Hypothalamus (tissue), 51 donors: ENCODE measurements at places on chromosomes 1 and 21.

DNA sequence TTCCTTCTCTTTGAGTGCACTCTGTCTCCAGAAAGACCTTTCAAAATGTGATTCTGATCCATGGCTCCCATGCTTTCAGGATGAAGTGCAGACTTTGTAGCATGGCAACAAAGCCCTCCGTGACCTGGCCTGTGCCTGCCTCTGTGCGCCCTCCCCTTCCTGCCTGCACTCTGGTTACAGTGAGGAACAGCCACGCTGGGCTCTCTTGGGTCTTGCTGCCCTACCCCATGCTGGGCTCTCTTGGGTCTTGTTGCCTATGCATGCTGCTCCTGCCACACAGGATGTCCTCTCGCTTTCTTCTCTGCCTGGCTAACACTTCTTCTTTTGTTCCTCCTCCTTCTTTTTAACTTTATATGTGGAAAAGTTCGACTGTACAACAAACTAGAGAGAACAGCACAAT is 28.0 kb downstream of the LMOD1 start:
- no peak for DNase-seq

DNA sequence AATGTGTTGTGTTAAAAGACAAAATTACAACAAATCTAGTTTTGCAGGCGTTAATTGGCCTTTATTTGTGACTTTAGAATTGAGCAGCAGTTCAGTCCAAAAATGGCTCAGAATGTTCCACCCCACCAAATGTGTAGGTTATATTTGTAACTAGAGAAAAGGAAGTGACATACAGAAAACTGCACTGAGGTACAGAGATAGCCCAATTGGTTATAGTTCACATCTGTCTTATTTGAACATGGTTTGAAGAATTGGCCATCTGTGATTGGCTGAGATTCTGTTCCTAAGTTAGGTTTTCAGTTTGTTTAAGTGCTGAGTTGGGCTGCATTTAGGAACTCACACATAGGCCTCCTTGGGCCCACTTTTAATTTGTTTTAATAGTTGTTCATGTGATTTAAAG is 12.0 kb upstream of the FMO2 start:
- DNase-seq = no peak

DNA sequence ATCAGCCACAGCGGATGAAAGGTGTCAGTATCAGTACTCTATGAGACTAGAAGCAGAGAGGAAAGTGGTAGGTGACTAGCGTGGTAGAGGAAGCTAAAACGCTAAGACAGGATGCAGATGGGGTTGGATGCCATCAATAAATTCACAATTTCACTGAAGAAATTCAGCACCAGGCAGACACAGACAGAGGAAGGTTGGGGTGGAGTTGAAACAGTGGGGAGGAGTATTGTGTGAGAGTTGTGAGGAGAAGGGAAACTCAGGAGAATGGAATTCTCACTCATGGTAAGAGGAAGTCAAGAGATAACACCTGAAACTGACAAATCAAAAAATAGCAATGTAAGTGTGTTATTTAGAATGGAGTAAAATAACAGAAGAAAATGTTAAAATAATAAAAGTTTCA is 208.5 kb upstream of the DAB1 start:
- DNase-seq = no peak

DNA sequence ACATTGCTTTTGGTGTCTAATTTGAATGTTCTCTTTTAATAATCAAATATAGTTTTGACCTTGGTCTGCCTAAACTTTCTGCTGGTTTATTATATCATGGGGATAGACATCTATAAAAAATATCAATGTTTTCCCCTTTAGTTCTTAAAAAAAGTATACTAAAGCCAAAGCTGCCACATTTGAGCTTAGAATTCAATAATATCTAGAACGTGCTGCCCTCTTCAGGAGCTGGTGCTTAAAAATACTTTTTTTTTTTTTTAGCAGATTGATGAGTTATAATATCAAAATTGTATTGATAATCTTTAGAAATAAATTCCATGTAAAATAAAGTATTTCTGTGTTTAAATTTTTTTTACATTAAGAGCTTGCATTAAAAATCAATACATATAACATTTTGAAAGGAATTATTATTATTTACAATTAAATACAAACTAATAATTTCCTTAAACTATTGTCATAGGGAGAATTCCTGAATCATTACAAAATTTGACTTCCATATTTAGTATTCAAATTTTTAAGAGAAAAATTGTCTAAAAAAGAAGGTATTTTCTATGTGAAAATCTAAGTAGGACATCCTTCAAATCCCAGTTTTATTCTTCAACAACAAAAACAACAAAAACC is 40.1 kb upstream of the ADGRL2 start:
- no peak for DNase-seq

GRCh38 chr1:54380290-54380882 is 25.8 kb downstream of the SSBP3 start:
- DNase-seq = no peak

- DNase-seq = no peak
These were observed 52.2 kb downstream of the GREM2 start for GRCh38 chr1:240559781-240560180.

DNA sequence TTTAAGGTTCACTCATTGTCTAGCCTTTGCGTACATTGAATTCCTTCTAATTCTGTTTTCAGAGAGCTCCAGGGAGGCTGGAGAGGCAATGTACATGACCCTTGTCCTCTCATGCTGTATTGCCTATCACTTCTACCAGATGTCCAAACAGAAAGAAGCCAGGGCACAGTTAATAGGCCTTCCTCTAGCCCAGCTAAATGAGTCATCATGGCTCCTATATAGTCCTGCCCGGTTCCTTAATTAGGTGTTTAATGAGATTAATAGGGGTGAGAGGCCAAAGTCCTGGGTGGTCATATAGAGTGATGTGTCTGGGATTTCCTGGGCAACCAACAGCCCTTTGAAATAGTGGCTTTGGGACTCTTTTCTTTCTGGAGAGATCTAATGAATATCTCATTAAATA is 76.3 kb downstream of the ZSCAN20 start:
- no peak for DNase-seq

- DNase-seq = no peak
These were observed 76.6 kb downstream of the DMRTA2 start for GRCh38 chr1:50346621-50347020.

DNA sequence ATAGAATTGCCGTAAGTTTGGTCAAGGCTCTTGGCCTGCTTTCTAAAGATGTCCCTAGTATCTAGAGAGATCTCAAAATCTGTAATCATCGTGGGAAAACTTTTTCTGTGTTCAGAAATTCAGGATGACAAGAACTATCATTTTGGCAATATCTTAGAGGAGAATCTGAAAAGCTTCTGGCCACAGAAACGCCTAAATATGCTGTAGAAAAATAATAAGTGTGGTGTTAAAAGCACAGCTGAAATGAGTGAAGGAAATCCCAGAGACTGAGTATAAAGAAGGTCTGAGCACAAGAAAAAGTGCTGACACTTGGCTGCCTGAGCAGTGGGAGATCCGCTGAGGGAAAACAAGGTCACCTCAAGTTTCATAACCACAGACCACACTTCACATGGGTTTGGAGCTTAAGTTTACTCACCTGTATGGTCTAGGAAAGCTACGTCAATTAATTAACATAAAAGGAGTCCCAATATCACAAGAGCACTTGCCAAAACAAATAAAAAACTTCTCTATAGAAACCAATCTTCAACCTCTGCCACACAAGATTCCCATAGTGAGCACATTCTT is 235.2 kb upstream of the IRF2BP2 start:
- no peak for DNase-seq

DNA sequence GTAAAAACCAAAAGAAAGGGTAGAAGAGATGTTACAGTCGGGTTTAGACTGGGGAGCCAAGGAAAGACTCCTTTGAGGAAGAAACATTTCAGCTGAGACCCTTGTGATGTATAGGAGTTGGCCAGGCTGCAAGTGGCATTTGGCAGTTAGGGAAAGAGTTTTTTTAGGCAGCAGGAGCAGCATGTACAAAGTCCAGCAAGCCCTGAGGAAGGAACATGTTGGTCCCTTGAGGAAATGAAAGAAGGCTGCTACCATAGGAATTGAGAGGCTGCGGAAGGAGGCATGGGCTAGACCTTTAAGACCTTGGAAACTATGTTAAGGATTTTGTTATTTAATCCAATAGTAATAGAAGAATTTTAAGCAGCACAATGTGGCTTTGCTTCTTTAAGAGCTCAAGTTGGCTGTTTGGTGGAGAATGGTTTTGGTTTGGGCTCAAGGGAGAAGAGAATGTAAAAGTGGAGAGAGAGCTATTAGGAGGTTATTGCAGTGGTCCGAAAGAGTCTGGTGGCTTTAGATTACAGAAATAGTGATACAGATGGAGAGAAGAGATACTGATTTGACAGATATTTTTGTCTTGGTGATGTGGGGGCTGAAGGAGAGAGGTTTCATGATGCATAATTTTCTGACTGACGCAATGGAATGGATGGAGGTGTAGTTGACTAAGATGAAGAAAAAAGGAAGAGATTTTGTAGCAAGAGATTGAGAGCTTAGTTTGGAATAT is 26.6 kb downstream of the SMAP2 start:
- DNase-seq = no peak

DNA sequence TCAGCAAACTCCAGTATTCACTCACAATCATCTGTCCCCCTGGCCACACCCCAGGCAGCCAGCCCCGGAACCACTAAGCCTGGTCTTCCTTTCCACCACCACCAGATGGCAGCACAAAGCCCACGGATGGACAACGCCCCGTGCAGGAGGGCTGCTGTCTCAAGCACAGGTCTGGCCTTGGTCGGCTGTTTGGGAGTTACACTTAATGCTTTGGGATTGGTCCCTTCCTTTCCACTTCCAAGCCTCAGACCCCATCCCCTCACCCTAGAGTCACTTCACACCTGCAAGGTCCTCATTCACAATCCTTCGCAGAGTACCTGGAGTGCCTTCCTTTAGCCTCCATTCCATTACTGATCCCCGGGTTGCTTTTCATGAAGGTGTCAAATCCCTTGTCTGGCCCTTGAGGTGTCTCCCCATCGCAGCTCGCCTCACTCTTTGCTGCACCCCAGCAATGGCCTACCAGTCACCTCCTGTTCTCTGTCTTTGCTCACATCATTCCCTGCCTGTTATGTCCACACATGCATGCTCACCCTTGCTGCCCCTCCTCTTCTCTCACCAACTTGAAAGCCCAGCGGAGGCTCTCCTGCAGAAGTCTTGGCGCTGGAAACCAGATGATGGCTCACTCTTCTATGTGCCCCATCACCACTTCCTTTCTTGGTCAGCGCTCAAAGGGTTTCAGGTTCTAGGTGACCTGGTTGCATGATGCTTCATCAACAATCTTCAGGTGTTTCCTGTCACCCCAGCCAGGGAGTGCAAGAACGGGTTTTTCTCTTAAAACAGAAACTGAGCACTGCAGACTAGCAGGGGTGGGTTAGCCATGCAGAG is 24.9 kb upstream of the KCNA2 start:
- DNase-seq = no peak

GRCh38 chr21:39065917-39066316 is 117.3 kb downstream of the PSMG1 start:
- no peak for DNase-seq

- no peak for DNase-seq
These were observed 2.2 kb downstream of the NFIA start for GRCh38 chr1:61084491-61085031.

DNA sequence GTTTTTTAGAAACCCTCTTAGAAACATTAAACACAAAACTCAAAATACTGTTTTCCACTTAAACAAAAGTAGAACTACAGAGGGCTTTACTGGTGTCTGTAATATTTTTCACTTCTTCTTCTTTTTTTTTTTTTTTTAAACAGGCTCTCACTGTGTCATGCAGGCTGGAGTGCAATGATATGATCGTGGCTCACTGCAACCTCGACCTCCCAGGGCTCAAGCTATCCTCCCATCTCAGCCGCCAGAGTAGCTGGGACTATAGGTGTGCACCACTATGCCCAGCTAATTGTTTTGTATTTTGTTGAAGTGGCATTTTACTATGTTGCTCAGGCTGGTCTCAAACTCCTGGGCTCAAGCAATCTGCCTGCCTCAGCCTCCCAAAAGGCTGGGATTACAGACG is 194.8 kb downstream of the DAB1 start:
- DNase-seq = no peak
